ENCODE measurements at places on chromosomes 1 and 21. TPM values are rescaled to one million over a fixed set of nuclear protein-coding genes. Genes with fewer than 3 reads are reported as not detected.

DNA sequence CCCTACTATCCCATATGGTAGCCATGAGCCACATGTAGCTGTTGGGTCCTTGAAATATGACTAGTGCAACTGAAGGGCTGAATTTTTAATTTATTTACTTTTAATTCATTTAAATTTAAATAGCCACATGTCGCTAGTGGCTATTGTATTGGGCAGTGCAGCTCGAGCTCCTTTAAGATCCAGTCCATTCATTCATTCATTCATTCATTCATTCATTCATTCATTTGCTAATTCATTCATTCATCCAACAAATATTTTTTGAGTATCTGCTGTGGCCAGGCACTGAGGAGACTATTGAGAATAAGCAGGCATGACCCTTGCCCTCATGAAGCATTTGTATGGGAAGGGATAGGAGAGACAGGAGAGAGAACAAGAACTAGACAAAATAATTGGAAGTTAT is 29.5 kb upstream of the ACOT11 start:
- H3K4me1 ChIP-seq: no peaks in the 10 kb centered on the region
- no peak overlapping the region for H3K4me3 ChIP-seq
- H3K36me3 ChIP-seq: no peaks in the 10 kb centered on the region

GRCh38 chr1:26768755-26769154 is 19.0 kb upstream of the PIGV start:
- peaks cover 45% of the 10 kb centered on the region for H3K36me3 ChIP-seq
- H3K4me1 ChIP-seq: peaks cover 35% of the 10 kb centered on the region
- no peak for DNase-seq
- H3K27me3 ChIP-seq: no peaks in the 10 kb centered on the region

DNA sequence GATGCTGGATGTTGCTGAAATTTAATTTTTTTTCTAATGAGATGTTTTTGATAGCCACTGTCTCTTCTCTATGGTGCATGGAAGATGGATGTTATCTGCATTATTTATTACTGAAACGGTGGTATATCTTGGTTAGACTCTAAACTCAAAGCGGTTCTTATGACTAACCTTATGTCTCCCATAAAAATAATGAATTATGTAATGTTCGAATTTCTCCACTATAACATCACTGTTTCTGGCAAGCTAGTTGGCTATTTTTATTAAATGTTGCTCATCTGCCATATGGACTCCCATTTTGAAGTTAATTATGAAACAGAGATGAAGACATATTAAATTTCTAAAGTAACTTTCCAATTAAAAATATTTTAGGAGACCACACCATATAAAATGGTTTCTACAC is 808.6 kb upstream of the ADGRL4 start:
- no peaks in the 10 kb centered on the region for H3K36me3 ChIP-seq
- no peak for DNase-seq
- no peak overlapping the region for H3K27ac ChIP-seq

- DNase-seq: no peak
- peaks cover 23% of the 10 kb centered on the region for H3K27me3 ChIP-seq
- H3K4me3 ChIP-seq: no peak overlapping the region
- H3K4me1 ChIP-seq: no peaks in the 10 kb centered on the region
Measured at GRCh38 chr1:37288900-37289299, 185.5 kb upstream of the ZC3H12A start.

Gene RPTN
- not detected for total RNA-seq

Gene ABCB10
- total RNA-seq: 25.7 TPM

Gene KRTAP11-1
- total RNA-seq: not detected

Gene DNALI1
- total RNA-seq: not detected

Gene FAM78B
- total RNA-seq: 0.47 TPM

- no peak overlapping the region for H3K4me3 ChIP-seq
- H3K27ac ChIP-seq: no peak overlapping the region
- no peak for DNase-seq
- no peaks in the 10 kb centered on the region for H3K4me1 ChIP-seq
Measured at GRCh38 chr1:153417136-153417888, 992 bp downstream of the S100A7A start.

Gene BRINP3
- not detected for total RNA-seq

Gene KANK4
- total RNA-seq: not detected

GRCh38 chr1:219210067-219210466 is 36.4 kb downstream of the LYPLAL1 start:
- DNase-seq: no peak
- H3K4me1 ChIP-seq: no peaks in the 10 kb centered on the region
- H3K27ac ChIP-seq: no peak overlapping the region
- no peaks in the 10 kb centered on the region for H3K27me3 ChIP-seq
